ENCODE measurements at places on chromosomes 13 and 19.

DNA sequence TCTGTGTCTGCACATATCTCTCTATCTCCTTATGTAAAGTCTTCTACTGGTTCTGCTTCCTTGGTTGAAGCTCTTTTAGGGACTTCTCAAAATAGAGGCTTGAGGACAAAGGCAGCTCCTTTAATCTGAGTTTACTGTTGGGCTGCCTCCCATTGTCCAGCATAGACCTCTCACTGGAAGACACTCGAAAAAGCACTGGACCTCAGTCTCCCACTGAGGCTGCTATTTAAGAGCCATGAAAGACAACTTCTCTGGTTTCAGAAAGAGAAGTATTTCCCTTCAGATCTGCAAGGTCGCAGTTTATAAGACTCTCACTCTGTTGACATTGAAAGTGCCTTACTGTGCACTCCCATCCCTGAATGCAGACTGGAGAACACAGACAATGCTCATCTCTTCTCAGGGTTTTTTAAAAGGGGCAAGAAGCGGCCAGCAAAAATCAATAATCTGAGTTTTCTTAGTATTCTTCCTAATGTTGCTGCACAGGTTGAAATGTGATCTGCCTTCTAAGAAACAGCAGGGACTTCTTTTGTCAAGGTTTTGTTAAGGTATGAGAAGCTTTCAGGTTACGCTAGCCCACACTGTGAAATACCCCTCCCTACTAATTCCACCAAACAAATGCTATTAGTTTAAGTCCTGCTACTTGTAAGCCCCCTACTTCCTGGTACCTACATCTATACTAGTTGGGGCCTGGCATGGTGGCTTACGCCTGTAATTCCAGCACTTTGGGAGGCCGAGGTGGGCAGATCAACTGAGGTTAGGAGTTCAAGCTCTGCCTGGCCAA lies 450.0 kb upstream of the SLC10A2 start:
- DNase-seq: no peak

GRCh38 chr19:10404888-10405820 lies 1.8 kb upstream of the CDC37 start:
- DNase-seq: peak; percentile 42

DNA sequence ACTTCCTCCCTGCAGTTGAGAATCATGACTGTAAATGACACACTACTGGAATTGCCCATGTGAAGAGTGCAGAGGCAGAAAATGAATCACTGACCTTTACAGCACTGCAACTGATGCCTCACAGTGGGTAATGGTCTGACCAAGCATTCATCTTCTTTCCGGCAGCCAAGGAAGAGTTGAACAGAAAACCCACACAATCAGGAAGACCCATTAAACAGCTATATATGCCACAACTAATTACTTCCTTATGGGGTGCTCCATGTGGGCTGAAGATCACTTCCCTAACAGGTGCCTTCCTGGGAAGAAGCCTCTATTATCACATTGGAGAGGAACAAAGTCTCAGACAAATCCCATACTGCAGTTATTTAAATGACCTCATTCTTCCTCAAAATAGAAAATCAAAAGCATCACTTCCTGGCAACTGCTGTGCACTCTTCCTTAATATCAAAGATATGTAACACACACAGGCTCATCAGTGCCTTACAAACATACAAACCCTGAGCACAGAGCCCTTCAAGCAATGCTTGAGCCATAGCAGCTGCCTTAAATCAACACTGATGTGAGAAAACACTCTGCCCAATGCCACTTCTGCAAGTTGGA lies 45.8 kb downstream of the RUBCNL start:
- DNase-seq: no peak

DNA sequence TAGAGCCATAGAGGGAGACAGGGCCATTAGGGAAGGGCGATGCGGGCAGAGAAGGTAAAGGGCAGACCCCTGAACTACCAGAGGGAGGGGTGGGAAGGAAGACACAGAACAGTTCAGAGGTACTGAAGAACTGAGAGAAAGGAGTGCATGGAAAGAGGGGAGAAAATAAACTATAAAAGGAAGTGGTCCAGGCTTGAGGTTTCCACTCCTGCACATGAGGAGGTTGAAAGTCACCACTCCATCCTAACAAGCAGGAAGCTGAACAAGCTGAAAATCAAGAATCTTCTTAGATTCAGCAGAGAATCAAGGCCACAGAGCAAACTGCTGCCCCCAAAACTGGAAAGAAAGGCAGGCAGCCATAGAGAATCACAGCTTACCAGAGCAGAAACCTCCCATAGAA lies 45.1 kb downstream of the MIPEP start:
- DNase-seq: no peak

DNA sequence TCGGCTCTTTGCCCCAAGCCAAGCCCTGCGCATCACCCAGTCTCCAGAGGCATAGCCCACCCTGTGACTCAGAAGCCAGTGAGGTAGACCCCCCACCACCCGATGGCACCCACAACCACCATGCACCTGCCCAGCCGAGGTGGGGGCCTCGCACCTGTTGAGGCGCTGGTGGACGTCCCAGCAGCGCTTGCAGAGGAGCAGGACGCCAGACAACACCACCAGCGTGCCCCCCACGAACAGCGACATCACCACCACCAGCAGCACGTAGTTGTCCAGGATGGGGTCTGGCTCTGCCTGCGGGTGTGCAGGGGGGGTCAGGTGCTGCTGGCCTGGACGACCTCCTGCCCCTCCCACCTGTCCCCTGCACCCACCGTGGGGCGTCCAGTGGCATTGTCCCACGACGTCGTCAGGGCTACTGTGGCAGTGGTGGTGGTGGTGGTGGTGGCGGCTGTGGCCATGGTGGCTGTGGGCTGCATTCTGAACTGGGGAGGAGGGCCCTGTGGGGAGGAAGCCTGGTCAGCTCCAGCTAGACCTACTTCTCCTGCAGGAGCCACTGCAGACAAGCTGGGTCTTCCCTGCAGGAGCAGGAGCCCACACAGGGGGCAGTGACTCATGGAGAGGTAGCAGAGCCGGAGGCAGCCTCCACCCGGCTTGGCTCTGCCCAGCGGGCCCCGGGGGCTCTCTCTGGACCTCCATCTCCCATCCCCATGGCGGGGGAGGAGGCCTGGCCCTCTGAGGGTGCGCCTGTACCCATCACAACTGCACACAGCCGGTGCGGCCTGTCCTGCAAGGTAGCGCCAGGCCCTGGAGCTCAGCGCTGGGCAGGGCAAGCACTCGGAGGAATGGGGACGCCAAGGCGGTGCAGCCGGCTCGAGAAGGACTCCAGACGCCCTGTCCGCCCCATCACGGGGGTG lies 1.9 kb downstream of the CBARP start:
- DNase-seq: no peak

DNA sequence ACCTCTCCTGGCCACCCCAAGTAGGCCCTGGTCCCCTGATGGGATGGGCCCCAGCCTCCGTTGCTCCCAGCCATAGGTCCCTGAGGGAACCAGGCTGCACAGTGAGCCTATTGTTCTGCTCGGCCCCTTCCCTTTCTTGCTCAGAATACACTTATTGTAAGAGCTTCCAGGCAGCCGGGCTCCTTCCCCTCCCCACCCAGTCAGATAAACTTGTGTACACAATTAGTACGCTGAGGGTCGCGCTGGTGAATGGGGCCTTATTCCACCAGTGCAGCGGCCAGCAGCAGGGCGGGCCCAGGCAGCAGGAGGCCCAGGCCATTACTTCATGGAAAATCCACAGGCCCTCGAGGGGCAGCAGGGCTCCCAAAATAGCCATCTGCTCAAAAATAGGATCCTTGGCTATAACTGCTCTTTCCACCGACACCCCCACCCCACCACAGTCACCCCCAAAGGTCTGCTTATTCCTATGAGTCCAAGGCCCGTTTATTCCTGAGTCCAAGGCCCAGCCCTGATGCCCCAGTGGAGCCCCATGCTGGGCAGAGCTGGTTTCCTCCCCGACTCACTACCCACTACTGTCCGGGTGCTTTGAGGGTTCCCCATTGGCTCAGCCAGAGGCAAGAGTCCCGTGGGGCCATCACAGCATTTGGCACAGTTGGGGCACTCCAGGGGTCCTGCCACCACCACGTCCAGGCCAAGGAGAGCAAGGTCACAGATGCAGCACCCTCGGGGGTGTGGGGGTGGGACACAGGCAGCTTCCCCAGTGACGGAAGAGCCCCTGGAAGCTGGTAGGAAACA lies 22.1 kb downstream of the CAPN12 start:
- DNase-seq: no peak

GRCh38 chr19:33302974-33303790 lies 848 bp upstream of the CEBPA start:
- DNase-seq: no peak

- no peak for DNase-seq
These were observed 1.6 kb downstream of the BCAM start for GRCh38 chr19:44810234-44811121.

DNA sequence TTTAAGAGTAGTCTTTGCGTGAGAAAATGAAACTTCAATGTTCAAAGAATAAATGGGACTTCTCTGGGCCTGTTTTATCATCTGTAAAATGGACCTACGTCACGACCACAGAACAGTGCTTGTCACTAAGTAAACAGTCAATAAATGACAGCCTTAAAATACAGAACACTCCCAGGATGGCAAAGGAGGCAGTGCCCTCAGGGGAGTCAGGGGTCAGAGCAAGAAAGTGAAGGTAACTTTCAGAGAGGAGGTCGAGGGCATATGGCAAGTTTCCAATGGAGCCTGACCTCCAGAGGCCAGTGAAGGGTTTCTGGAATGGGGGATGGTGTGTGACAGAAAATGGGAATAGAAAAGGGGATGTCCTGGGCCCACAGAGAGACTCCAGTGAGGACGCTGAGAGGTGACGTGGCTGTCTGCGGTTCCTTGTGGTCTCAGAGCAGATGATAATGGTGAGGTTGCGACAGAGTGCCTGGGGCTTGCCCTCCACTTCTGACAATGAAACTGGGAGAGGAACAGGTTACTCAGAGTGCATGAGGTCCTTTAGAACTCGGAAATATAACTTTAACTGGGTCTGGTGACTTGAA lies 91.8 kb downstream of the UBL3 start:
- peak; percentile 5 for DNase-seq

DNA sequence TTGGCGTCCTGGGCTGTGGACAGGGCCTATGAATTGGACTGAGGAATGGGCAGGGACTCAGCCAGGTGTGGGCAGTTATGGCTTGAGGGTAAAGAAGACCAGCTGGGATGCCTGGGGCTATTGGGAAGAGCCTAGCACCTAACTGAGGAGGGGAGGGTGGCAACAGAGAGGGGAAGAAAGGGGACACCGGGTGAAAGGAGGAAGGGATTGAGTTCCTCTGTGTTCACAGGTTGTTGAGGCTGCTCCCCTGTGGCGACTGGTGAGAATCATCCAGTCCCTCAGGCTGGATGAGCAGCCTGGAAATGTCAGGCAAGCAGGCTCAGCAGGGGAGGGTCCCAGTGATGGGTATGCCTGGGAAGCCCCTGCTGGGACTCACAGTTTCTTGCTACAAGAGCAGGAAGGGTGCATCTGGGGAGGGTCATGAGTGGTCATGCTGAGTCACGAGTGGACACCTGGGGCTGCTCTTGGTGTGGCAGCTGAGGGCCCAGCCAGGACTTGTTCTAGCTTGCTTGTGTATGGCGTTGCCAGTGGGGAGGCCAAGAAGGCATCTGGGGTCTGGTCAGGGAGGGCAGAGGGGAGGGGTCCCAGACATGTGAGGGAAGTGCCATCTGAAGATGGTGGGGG lies 1.4 kb downstream of the ZNF324 start:
- no peak for DNase-seq

- no peak for DNase-seq
These were observed 45.7 kb upstream of the F7 start for GRCh38 chr13:113059891-113060290.

- DNase-seq: no peak
These were observed 61.3 kb downstream of the ARHGEF7 start for GRCh38 chr13:111176421-111176820.
